ENCODE measurements at places on chromosomes 1 and 21.
A peak's percentile ranks its signal among the peaks of the same experiment; 100 is the strongest.

DNA sequence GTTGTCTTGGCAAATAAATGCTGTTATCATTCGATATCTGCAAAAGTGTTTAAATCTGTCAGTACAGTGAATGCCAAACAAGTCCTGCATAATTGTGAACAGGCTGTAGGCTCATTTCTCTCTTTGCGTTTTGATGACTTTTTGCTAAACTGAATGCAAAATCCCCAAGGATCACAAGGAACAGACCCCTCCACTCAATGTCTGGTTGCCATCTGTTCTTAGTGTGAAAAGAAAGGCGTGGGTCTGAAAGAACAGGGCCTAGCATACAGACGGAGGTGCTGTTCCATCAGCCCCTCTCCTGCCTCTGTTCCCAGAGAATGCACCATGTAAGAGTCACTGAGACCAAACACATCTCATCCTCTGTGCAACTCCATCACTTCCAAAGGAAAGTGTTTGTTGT is 40.4 kb downstream of the EIF2B3 start:
- DNase-seq, result no peak

GRCh38 chr1:192903142-192903541 is 94.3 kb downstream of the RGS2 start:
- DNase-seq, result no peak

GRCh38 chr1:160797271-160797709 is 1.3 kb downstream of the LY9 start:
- no peak for DNase-seq

DNA sequence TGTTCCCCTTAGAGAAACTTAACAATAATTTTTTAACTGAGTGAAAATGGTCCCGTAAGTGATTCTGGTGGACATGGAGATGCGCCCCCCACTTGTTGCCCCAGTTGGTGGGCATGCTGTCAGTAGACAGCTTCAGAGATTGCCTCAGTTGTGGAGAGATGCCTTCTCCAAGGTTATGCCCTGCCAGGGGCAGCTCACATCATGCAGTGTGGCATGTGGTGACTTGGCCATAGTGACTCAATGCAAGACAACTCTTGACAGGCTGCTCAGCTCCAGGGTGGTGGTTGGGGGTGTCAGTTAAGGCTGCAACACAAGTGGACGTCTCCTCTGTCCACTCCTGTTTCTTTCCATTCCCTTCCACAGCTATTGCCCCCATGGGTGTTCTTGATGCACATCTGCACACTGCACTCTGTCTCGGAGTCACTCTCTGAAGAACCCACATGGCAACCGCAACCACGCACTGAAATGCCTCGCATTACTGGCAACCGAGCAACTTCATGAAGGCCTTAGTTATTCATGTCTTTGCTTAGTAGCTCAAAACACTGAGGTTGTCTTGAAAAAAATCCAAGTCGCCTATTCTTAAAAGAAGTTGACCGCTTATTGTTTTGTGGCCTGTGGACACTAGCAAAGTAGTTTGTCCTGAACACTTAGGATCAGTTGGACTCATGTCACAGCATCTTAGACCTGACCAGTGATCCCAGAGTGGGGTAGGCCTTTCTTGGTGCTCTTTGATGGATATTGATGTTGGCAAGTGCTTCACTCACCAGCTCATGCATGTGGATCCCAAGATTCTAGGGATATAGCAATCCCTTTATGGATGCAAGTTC is 54.8 kb upstream of the USP1 start:
- no peak for DNase-seq

GRCh38 chr1:25954282-25954938 is 43.5 kb downstream of the PAFAH2 start:
- DNase-seq, result no peak

DNA sequence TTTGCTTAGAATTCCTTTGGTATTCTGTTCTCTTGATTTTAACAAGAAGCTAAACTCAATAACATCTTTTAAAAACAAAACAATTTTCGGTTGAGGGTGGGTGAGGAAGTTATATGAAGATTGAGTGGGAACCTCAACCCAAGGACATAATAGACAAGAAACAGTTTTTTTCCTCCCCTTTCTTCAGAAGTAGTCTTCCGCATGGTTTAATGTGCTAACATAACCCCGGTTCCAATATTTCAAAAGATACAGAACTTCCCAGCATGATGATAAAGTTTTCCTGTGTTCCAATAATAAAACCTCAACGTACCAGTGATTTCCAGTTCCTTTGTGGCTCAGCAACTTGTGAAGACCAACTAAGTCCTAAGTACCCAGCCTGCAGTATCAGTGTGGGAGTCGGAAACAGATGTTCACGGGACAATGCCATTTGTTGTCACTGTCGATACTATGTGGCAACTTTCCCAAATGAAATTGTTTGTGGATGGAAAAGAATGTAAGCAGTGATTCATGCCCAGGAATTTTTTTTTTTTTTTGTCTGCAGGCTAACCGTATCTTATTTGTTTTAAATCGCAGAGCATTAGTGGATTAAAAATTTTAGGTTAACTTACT is 48.5 kb downstream of the NR5A2 start:
- DNase-seq, result peak; percentile 61

DNA sequence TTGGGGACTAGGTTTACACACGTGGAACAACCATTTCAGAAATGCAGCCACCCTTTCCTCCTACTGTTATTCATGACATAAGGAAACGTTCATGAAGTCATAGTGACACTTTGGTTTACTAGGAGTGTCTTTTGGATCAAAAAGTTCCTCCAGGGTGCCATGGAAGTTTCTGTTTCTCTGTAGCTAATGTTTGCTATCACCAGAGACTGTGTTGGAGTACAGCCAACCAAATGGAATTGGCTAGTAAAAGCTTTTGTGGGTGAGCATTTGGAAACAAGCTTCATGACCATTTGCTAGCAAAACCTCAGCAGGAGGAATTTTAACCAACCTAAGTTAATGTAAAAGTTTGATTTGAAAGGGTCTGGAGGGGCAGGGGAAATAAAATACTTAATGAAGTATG is 43.9 kb upstream of the ADGRL2 start:
- no peak for DNase-seq

DNA sequence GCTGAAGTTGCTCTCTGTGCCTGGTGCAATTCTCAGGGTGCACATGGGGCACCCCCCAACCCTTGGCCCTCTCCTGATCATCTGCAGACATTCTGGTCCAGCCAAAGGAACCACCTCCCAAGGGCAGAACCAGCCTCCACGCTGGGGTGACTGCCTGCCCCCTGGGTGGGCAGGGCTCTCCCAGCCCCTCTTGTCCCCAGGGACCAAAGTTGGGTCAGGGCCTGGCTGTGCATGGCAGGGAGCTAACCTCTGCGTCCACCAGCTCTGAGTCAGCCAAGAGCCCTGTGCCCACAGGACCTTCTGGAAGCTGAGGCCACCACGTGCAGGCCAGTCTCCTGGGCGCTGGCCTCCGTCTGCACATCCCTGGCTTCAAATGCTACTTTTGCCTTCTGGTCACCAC is 101.9 kb downstream of the SIK1 start:
- DNase-seq, result no peak

DNA sequence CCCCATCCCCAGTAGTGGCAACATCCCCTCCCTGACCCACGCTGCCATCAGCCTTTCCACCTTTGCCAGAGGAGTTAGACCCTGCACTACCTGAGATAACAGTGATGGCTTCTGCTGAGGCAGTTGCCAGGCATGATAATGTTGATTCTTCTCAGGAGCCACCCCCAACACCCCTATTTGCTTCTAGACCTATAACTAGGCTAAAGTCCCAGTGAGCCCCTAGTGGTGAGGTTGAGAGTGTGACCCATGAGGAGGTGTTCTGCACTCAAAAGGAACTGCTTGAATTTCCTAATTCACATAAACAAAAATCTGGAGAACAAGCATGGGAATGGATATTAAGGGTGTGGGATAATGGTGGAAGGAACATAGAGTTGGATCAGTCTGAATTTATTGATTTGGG is 159.6 kb upstream of the COL11A1 start:
- no peak for DNase-seq
